GM12891 (cell line): ENCODE measurements at places on chromosomes 6 and 20.

- DNase-seq = no peak
Observed at GRCh38 chr20:9019833-9020232, 49.1 kb upstream of the PLCB4 start.

DNA sequence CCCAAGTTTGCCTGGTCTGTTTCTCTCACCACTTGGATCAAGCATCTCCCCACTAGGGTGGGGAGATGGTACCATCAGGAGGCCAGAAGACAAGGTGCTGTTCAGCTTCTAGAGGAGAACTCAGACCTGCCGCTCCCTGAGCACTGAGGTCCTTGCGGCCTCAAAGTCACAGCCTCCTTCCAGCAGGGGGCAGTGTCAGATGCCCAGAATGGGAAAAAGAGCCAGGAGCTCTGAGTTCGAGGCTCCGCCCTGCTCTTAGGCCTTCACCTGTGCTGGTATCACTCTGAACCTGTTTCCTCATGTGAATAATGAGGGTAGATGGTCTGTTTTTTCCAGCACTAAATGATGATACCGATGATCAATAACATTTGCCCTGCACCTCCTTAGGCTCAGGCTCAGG, 68.7 kb downstream of the TOX2 start:
- DNase-seq = no peak

DNA sequence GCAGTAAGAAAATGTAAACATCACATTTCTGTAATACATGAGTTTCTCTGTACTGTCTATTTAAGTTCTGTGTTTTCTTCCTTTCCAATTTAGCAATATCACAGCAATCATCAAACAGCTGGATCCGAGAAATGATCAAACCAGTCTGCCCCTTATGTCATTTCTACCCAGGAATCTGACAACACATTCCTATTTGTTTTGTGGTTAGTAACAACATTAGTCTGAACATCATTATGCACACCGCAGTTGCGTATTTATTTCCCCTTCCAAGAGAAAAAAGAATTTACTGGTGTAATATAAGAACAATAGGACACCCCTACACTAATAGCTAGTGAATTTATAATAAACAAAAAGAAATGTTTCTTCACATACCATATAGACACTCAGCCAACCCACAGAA, 179.5 kb downstream of the BTBD9 start:
- DNase-seq = no peak

GRCh38 chr6:31541059-31541657, 645 bp downstream of the DDX39B start:
- DNase-seq = no peak

DNA sequence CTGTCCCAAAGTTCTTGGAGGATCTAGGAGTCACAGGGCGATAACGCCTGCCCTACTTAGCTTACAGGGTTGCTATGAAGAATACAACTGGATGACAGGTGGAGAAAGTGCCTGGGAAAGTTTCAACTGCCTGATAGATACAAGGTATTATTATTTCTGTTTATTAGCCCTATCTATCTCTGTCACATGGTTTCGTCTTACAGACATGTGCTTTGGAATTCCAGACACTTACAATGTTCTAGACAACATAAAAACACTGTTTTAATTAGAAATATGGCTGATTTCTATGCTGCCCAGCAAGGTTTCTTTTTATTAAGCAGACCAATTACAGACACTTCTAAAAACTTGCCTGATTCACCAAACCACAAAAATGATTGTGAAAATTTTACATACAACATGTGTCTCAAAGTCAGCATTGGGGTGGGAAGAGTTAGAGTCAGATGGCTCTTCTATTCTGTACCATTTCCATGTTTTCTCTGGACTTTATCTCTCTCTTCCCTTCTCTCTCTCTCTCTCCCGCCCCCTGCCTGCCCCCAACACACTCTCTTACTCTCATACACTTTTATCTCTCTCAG, 50.0 kb downstream of the GJA10 start:
- DNase-seq = no peak

GRCh38 chr6:158539413-158539812, 20.5 kb upstream of the TMEM181 start:
- no peak for DNase-seq

DNA sequence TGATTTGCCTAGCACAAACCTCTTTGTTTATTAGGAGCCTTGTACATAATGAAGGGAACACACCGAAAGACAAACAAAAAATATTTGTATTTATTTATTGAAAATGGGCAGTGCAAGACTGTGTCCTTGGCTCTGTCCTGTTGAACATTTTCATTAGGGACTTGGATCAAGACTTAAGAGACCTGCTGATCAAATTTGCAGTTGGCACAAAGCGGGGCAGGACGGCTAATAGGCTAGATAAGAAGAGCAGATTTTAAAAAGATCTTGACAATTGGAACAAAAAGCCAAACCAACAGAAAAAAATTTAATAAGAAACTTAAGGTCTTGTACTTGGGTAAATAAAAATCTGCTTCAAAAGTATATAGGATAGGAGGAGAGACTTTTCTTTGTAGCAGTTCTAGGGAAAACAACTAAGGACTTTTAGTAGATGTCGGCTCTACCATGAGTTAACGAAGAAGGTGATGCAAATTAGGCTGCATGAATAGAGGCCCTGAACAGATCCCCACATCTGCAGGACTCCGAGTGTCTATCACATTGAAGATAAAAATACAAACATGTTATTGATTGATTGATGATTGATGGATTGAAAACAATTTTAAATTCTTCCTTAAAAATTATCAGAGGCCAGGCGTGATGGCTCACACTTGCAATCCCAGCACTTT, 124.1 kb upstream of the SPACA1 start:
- DNase-seq = no peak

- no peak for DNase-seq
Observed at GRCh38 chr6:100565439-100566104, 100.9 kb upstream of the SIM1 start.

DNA sequence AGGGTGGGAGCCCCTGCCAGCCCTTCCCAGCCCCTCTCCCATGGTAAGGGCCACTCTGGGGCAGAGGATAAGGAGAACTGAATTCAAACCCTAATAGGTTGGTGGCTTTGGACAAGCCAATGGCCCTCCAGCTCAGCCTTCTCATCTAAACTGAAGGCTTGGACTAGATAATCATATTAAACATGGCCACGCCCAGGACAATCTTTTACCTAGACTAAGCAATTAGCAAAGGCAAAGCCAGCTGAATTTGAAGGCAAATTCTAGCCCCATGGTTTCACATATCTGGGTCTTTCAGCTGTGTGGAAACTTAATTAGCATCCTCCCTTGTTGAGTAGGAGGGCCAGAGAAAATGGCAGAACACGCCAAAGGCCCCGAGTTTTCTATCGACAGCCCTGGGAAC, 10.7 kb downstream of the SLC22A23 start:
- no peak for DNase-seq

DNA sequence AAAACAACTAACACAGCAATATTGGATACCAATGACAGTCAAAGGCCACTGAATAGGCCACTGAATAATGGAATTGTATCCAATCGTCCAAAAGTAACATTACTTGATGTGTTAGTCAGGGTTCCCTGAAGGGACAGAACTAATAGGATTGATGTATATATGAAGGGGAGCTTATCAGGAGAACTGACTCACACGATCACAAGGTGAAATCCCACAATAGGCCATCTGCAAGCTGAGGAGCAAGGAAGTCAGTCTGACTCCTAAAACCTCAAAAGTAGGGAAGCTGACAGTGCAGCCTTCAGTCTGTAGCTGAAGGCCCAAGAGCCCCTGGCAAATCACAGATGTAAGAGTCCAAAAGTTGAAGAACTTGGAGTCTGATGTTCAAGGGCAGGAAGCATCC, 571.4 kb downstream of the PRKN start:
- no peak for DNase-seq

DNA sequence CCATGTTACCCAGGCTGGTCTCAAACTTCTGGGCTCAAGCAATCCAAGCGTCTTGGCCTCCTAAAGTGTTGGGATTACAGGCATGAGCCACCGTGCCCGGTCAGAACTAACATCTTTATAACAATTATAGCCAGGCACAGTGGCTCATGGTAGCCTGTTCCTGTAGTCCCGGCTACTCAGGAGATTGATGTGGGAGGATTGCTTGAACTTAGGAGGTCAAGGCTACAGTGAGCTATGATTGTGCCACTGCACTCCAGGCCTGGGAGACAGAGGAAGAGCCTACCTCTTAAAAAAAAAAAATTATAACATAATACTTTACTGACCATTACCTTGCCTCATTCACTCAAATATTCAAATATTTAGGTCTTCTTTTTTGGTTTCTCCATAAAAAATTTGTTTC, 16.8 kb upstream of the MYMX start:
- DNase-seq = no peak

DNA sequence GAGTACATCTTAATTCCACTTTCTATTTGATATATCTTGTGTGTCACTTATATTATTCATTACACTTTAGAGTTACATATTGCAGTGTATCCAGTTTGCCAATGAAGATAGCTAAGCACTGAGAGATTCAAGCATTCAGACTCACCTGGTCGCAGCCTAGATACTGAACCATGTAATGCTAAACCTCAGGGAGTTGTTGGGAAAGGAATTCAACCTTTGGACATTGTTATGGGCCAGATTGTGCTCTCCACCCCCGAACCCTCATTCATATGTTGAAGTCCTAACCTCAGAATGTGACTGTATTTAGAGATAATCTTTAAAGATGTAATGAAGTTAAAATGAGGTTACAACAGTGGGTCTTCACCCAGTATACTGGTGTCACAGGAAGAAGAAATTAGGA, 13.8 kb upstream of the KIF16B start:
- DNase-seq = no peak

DNA sequence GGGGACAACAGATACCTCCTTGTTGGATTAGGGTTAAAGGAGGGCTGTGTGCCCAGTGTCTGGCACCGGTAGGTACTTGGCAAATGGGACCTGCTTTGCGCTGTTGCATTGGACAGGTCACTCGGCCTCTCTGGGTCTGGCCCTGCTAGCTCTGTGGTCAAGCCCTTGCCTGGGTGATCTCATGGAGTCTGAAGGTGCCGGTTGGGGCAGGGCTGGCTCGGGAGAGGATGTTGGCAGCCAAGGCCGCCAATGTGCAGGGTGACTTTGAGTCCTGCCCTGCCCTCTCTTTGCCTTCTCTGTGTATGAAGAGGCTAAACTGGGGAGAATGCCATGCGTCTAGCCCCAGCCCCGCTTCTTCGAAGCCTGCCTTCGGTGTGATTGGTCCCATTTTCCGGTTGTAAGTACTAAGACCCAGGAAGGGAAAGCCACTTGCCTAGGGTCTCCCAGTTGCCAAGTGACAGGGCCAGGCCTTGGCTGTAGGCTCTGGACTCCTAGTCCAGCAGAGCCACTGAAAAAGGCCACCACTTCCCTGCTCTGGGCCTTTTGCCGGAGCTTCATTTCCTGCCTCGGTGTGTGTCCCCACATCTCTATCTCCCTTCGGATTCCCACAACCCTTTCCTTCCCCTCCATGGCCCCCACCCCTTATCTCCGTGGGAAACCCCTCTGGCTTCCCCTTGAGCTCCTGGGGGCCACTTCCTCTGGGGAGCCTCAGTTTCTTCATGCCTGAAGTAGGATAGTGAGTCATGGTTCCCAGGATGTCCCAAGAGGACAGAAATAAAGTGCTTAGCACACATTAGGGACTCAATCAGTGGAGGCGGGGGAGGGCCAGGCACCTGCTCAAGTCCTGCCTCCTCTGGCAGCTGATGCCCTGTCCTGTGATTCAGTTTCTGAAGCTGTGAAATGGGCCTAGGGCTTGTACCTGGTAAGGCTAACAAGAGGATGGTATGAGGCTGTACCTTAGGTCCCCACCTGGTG, 3.9 kb downstream of the SRC start:
- DNase-seq = no peak

- no peak for DNase-seq
Observed at GRCh38 chr20:3128275-3128984, 31.2 kb downstream of the FASTKD5 start.

DNA sequence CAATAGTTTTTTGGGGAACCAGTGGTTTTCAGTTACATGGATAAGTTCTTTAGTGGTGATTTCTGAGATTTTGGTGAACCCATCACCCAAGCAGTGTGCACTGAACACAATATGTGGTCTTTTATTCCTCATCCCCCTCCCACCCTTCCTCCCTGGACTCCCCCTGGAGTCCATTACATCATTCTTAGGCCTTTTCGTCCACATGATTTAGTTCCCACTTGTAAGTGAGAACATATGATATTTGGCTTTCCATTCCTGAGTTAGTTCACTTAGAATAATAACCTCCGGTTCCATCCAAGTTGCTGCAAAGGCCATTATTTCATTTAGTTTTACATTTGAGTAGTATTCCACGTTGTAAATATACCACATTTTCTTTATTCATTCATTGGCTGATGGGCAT, 28.3 kb downstream of the RPP40 start:
- no peak for DNase-seq

GRCh38 chr6:159830501-159831372, 30.7 kb downstream of the PNLDC1 start:
- DNase-seq = no peak

DNA sequence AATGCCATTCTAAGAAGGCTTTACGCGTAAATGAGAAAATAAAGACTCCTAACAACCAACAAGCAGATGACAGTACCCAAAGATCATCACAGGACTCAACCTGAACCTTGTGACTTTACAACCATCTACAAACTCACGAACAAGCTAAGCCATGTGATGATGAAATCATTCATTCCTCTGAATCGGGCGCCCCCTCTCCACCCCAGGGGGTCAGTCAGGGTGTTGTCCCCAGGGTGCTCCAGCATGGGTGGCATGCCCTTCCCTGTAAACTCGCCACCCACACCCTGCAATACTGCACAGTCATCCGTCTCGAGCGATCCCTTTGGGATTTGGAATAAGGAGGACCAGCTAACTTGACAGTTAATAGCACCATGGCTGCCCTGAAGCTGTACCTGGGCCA, 12.6 kb downstream of the SERPINB6 start:
- no peak for DNase-seq

DNA sequence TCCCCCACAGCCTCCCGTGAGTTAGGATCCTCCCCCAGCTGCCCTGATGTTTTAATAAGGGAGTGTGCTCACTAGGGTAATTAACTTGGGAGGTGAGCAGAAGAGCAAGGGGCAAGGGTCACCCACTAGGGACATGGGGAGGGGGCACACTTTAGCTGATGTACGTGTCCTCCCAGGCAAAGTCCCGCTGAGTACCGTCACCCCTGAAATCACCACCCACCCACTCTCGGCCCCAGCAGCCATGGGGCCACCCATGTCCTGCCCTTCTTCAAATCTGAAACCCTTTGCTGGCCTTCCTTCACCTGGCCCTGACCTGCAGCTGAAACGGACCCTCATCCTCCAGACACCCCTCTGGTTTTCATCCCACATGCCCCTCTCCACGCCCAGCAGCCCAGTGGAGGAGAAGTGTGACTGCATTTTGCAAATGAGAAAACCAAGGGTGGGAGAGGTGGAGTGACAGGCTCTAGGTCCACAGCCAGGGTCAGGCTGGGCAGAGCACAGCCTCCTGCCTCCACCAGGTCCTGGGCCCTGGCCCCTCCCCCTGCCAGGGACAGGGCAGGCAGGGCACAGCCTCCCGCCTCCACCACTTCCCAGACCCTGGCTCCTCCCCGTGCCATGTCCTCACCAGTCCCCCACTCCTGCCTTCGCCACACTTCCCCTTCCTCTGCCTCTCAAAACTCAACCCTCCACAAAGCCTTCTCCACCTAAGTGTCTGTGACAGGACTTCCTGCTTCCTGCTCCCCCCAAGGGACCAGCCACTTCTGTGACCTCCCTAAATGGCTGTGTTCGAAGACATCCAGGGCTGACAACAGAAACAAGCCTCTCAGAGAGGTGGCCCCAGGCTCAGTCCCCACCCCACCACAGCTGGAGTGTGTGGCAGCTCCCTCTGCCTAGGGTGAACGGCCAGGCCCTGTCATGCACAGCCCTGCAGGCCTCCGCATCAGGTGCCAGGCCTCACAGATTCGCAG, 15.1 kb downstream of the ACSS1 start:
- DNase-seq = peak; percentile 67

GRCh38 chr6:97023982-97024381, 99.5 kb downstream of the KLHL32 start:
- DNase-seq = no peak

- DNase-seq = no peak
Observed at GRCh38 chr20:15945289-15945688, 628.0 kb downstream of the KIF16B start.
